Brain pericyte (primary cell): ENCODE measurements at places on chromosomes 2 and 18.

GRCh38 chr2:161170958-161171932, 11.0 kb downstream of the TANK start:
- no peak for DNase-seq

DNA sequence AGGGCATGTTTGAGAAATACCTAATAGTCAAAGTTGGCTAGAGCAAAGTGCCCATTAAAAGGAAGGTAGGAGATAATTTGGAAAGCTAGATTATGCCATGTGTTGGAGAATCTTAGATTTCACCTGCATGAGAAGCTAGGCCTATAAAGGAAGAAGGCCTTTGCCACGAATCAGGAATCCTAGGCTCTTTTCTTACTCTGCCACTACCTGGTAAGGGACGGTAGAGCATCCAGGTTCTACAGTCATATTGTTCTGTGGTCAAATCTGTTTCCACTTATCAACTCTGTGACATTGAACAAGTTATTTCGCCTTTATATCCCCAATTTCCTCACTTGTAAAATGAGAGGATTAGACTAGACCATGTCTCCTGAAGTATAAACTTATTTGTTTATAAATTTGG, 3.6 kb upstream of the KCNJ3 start:
- DNase-seq, result no peak

DNA sequence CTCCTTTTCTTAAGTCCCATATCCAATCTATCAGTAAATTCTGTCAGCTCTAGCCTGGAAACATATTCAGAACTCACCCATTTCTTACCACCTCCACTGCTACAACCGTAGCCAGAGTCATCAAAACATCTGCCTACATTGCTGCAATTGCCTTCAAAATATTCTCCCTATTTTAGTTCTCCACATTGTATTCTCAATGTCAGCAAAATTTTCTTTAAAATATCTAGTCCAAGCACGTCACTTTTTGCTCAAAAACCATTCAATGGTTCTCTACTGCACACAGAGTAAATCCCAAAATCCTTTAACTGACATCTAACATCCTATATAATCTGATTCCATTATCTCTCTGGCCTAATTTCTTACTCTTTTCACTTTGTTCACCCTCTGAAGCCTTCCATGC, 68.5 kb upstream of the ERBB4 start:
- DNase-seq, result no peak

DNA sequence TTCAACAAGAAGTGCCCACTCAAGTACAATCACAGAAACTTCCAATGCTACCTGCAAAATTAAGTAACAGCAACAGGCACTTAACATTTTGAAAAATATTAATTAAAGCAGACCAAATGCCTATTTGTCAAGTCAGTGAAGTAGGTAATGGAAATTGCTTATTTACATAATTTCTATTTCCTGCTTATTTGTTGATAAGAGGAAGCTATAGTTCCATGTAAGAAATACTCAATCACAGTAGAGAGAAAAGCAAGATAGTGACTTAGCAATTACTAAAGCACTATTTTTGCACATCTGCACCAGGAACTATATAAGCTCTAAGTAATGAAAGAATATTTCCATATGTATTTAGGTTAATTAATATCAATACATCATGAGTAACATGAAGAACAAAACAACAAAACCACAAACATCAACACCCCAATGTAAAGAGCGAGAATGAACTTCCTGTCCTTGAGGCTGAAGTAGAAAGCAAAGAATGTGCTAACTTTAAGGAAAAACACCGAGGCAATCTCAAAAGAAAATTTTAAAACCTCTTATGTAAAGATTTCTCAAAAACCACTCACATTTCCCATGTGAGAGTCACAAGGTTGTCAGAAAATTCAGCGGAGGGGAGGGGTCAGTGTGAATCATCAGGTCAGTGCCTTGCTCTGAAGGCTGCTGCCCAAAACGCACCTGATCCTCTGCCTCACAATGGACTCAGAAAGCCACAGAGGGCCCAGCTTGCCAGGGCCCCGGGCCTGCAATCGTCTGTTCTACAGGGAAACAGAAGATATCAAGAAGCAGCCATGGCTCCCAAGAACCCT, 12.5 kb downstream of the NPC1 start:
- no peak for DNase-seq

DNA sequence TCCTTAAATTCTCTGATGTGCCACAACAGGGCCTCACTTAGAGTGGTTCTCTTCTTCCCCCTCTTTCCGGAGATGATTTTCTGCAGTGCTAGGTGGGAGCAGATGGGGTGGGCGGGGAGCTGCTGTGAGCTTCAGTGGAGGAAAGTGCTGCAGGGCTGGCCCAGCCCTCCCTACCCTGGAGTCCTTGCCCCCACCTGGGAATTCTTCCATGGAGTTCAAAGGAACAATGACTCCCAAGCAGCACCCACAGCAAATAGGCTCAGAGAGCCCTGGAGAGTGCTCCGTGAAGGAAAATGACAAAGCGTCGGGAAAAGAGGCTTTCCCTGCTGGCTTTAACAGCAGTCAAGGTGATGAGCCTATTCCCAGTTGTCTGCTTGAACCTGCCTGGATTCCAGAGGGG, 28.8 kb downstream of the LOXHD1 start:
- no peak for DNase-seq

- DNase-seq, result no peak
These were observed 175.0 kb upstream of the CYRIA start for GRCh38 chr2:16840496-16841172.

- no peak for DNase-seq
These were observed 233.1 kb downstream of the NR4A2 start for GRCh38 chr2:156099382-156099781.

GRCh38 chr18:43389163-43389562, 111.9 kb upstream of the SYT4 start:
- DNase-seq, result no peak

- DNase-seq, result no peak
These were observed 38.4 kb downstream of the RAD51AP2 start for GRCh38 chr2:17479875-17480274.

- no peak for DNase-seq
These were observed 321.5 kb downstream of the SLC8A1 start for GRCh38 chr2:40130251-40130994.

DNA sequence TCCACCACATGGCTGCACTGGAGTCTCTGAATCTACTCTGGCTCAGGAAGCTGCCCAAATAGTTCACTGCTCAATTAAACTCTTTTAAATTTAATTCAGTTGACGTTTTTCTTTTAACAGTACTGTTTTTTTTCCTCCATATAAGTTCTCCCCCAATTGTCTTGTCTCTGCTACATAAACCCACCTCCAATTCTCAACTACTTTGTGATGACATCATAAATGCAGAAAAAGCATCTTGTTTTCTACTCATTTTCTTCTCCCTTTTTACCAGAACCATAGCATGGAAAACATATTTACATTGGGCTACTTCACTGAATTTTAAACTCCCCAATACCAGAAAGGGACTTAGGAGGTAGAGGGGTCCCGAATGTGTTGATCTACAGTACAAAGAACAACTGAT, 270.4 kb downstream of the GPD2 start:
- no peak for DNase-seq
